Astrocyte of the spinal cord (primary cell): ENCODE measurements at places on chromosomes 6 and 20.

- no peak for DNase-seq
Observed at GRCh38 chr20:8943631-8944030, 125.3 kb upstream of the PLCB4 start.

DNA sequence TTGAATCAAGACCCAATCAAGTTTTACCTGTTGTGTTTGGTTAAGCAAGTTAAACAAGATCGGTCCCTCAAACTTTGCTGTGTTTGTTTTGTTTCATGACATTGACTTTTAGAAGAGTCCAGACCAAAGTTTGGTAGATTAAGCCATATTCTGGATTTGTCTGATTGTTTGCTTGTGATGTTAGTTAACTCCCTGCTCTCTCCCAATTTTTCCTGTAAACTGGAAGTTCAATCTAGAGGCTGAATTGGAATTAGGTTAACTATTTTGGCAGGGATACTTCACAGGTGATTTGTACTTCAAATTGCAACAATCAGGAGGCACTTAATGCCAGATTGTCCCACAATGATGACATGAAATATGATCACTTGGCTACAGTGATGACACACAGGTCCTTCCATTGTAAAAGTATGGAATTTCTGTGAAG lies 13.6 kb upstream of the SH3BGRL2 start:
- DNase-seq = no peak

DNA sequence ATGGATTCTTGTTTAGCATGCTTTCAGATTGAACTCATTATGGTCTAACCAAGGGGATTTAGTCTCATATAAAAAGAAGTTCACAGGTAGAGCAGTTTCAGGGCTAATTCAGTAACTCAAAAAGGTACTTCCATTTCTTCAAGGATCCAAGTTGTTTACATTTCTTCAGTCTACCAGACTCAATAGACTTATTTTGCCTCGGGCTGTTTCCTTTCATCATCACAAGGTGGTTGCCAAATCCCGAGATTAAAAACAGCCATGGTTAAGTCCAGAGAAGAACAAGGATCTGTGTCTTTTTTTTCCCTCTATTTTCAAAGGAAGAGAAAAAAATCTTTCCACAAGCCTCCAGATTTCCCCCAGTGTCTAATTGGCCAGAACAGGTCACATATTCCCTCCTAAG lies 69.8 kb upstream of the SNX9 start:
- no peak for DNase-seq

DNA sequence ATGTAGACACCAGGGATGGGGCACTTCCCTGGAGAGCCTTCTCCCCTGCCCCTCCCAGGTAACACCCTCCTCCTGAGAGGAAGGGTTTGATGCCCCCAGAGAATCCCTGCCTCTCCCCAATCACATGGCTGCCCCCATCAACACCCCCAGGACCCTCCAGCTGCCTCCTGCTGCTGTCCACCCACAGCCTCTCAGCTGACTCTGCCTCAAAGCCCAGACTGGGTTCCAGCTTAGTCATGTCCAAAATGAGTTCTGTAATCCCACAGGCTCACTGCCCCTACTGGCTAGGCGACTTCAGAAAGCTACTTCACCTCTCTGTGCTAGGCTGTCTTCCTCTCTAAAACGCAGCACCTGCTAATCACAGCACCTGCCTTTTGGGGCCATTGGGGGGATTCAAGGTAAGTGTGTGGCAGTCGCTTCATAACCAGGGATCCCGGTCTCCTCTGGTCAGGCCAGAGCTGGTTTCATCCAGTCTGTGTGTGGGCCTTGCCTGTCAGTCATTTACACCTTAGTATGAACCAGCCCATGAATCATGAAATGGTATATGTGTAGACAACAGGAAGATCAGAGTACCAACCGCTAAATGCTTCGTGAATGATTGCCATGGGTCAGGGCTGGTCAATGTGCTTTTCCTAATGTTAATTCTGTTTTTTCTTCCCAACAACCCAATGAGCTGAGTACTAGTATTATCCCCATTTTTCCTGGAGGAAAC lies 40.4 kb downstream of the TFEB start:
- no peak for DNase-seq

GRCh38 chr6:103895136-103895535 lies 964.6 kb downstream of the HACE1 start:
- DNase-seq = no peak

DNA sequence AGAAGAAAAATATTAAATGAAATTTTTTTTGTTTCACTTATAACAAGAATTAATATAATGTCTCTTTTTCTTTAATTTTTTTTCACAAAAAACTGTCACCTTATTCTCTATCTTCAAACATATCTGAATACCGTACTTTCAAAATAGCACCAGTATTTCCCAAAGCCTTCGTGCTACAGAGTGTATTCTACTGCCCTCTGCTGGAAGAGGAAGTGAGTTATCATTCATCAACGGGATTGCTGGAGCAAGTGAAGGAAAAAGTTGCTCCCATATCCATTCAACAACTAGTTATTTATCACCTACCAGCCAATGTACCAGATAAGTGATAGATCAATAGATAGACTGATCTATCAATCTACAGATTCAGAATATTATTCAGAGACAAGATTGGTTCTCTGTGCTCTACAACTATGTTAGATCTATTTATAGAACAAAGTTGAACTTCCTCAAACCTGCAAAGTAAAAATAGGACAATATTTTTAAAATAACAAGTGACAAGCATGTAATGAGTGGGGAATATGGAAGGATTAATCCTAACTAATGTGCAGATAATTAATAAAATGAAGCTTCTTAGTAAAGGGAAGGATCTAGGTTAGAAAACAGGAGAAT lies 26.7 kb upstream of the TFAP2B start:
- DNase-seq = peak; percentile 13

- DNase-seq = no peak
Observed at GRCh38 chr6:146111881-146112450, 83.1 kb downstream of the GRM1 start.

GRCh38 chr6:43086022-43086658 lies 10.0 kb downstream of the PTK7 start:
- no peak for DNase-seq

- no peak for DNase-seq
Observed at GRCh38 chr6:15994814-15995459, 133.9 kb upstream of the MYLIP start.

DNA sequence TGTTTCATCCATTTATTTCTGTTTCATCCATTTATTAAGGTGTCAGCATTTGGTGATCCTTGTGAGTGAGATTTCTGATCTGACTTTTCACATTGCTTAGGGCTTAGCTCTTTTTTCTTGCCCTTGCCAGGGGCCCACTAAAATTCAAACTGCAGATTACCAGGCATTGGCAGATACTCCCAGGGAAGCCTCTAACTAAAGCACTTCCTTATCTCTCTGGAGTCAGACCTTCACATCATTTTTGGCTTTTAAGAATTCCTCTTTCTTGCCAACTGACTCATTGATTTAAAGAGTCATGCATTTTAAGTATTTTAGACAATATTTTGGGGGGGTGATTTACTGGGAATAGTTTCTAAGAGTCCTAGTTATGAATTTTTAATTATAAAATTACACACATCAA lies 2.6 kb upstream of the WFDC8 start:
- no peak for DNase-seq

DNA sequence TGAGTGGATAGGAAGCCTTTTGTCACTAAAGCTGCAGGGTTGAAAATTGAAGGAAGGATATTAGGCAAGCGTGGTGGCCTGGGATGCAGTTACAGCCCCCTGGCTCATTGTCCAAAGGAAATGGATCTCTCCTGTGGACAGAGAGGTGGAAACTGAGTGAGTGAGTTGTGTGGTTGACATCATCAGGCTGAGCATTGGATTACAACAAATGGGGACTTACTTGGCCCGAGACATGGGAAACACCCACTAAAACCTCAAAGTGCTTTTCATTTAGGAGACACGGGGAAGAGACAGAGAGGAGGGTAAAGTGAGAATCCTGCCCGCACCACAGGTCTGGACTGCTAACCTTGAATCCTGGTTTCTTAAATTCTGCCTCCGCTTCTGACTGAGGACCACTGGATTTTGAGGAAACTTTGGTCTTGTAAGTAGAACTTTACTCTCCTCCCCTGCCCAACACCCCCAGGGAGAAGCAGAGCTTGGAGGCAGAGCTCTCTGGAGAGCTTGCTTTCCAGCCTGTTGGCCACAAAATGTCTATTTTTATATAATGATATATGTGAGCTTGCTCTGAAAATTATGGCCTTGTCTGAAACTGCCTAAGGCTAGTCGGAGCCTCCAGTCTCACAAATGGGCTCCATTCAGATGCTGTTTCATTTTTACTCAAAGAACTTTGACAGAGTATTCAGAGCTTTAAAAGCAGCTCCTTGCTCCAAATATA lies at the start of gene PKIG:
Gene PKIG, plus strand, starts transcription at position 269 of the 715 bp plus-strand sequence. CDS start 31,978 bp downstream, outside the sequence.
- peak; percentile 80 for DNase-seq

DNA sequence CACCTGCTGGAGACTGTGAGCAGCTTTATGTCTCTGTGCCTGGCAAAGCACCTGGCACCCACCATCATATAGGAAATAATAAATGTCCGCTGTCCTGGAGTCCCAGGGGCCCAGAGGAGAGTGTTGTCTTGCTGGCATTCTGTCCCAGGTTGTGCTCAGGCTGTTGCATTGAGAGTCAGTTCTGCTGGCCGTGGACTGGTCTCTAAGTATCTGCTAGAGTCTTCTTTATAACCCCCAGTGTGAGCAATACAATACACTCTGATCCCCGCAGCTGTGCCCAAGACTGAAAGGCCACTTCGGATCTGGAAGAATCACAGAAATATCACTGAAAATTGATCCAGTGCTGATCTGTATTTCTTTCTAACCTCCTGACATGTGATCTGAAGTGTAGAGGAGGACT lies 38.3 kb upstream of the HINT3 start:
- no peak for DNase-seq

GRCh38 chr6:148311966-148312669 lies 30.5 kb upstream of the SASH1 start:
- DNase-seq = no peak

DNA sequence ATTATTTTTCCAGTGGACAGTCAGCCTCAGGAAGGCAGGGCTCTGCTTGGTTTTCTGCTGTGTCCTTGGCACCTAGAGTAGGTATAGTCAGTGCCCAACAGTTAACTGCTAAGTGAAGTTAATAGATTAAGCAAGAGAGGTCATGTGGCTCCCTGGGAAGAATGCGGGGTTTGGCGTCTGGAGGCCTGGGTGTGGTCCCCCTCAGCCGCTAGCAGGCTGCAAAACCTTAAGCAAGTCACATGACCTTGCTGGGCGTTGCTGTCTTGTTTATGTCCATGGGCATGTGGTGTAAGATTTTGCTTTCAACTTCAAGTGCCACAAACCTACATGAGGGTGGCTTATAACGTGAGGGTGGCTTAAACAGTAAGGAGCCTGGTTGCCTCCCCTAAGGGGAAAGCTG lies 75.5 kb upstream of the SCP2D1 start:
- no peak for DNase-seq

DNA sequence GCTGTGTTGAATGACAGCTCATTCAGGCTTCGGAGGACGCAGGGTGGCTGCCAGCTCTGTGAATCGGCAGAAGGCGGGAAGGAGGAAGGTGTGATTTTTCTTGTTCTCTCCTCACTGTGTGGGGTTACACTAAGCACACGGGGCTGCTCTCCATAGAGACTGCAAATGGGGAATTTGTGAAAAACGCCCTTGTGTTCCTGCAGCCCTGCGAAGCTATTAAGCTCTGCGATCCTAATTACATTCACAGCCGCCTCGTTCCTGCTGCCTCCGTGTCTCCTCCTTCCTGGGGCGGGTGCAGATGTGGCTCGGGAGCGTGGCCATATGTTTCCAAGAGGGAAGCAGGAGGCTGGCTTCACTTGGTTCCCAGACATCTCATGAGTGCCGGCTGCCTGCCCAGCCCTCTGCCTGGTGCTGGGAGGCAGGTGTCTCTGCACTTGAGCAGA lies 124.0 kb downstream of the TOX2 start:
- no peak for DNase-seq

GRCh38 chr6:150314230-150315188 lies 54.3 kb upstream of the IYD start:
- DNase-seq = no peak

GRCh38 chr6:158050955-158051354 lies 69.3 kb downstream of the SYNJ2 start:
- DNase-seq = no peak

DNA sequence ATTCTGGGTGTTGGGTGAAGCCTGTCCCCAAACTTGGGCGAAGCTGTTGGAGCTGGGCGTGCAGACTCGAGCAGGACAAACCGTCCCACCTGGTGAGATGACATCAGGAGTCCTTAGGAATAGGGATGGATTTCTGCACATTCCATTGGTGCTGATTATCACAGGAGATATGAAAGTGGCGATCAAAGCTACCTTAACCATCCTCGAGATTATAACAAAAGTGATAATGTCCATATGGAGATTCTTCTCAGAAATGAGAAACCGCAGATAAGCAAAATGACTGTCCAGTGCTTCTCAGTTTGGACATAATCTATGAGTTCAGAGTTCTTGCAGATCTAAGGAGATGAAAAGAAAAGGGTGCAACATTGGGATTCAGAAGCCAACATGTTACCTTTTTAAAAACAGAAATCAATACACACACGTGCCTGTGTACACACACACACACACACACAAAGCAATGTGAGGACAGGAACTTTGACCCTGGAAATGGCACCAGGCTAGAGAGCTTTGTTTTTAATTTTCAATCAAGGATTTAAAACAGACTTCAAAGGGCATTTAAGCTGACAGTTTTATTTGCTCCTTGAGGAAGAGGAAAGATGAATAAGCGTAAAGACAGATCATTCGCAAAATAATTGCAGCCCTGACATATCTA lies 165.4 kb downstream of the CD83 start:
- no peak for DNase-seq

- DNase-seq = no peak
Observed at GRCh38 chr6:36837022-36837339, 2.3 kb downstream of the CPNE5 start.

DNA sequence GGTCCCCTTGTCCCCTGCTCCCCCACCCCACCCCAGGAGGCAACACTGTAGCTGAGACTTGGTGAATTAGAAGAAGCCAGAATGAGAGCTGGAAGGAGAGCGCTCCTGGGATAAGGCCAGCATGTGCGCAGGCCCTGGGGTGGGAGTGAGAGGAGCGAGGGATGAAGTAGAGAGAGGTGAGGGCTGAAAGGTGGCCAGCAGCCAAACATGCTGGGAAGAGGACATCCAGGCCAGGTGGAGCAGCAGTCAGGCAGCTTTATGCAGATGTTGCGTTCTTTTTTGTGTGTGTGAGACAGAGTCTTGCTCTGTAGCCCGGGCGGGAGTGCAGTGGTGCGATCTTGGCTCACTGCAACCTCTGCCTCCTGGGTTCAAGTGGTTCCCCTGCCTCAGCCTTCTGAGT lies 2.2 kb upstream of the BPIFB1 start:
- DNase-seq = no peak

GRCh38 chr6:45076217-45076930 lies 251.8 kb upstream of the RUNX2 start:
- peak; percentile 61 for DNase-seq

- DNase-seq = no peak
Observed at GRCh38 chr6:35147026-35147425, 5.9 kb upstream of the TCP11 start.

- peak; percentile 77 for DNase-seq
Observed at GRCh38 chr6:43491750-43492661, 14.6 kb downstream of the TJAP1 start.

DNA sequence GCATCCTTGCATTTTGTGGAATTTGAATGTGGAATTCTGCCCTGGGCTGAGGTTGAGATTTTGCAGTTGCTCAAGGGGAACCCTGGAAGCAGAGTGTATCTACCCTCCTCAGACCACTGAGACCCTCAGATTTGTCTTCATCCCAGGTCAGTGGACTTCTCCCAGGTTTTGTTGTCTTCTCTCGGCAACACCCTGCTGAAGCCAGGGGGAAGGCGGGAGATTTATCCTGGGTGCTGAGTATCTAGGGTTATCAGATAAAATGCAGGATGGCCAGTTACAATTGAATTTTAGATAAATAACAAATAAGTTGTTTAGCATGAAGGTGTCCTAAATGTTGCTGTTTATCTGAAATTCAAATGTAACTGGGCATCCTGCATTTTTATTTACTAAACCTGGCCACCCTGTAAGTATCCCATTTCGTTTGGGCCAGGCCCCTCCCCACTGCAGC lies 43.0 kb downstream of the FGD2 start:
- DNase-seq = no peak
